NK-92 treated with Interleukin-12 subunit alpha and Interleukin-12 subunit beta, amount 100 ng/mL, for 24 hours (cell line): ENCODE measurements at places on chromosomes 7 and 10.

DNA sequence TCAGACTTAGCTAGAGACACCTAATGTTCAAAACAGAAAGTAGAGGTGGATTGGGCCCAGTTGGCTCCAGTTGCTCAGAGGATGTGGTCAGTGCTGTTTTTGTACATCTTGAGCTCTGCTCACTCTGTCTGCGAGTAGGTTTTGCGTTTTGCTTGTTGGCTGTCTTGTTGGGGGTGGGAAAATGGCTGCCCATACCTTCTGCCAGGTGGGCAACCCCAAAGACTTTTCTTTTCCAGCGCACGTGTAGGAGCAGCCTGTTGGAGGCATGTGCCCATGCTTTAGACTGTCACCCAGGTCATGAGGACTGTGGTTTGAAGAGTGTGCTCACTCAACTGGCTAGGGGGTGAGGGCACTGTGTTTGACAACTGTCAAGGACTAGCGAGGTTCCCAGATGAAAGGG, 73.9 kb downstream of the KAT6B start:
- peak; percentile 23 for DNase-seq

- DNase-seq = no peak
These were observed 186.8 kb upstream of the CXCL12 start for GRCh38 chr10:44571701-44572100.

GRCh38 chr10:75303045-75303777, 67.5 kb upstream of the COMTD1 start:
- DNase-seq = no peak

GRCh38 chr7:130379921-130380860, at the start of gene CPA1:
TSS of gene CPA1 (plus strand) at chr7:130380494. CDS start at chr7:130380521, 27 bp downstream.
- DNase-seq = no peak

- DNase-seq = no peak
These were observed 75.7 kb upstream of the ASAH2 start for GRCh38 chr10:50326757-50327701.

DNA sequence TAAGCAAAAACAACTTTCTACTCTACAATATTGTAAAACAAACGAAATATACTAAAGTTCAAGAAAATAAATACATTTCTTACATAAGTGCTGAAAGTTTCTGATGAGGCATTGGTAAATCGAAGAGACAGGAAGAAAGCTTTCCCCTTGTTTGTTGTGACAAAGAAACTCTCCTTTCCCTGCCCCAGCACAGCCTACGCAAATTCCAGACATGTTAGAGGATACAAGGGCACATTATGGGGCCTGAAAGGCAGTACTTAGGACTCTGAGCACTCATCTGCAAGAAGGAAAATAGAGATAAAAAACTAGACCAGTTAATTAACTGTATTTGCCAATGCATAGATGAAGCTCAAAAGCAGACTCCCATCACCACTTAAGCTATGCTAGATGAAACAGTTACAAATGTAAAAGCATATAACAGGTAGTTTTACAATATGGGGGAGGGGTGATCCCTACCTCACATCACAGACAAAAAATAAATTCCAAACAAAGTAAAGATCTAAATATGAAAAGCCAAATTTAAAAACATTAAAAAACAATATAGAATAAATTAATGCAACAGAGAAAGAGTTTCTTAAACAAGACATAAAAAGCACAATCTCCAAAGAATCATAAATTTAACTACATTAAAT, 21.8 kb downstream of the ARHGAP19 start:
- no peak for DNase-seq
